ENCODE measurements at places on chromosomes 7 and 10.

- no peak for DNase-seq
Observed at GRCh38 chr7:47543714-47544113, 38.2 kb downstream of the TNS3 start.

GRCh38 chr10:131141207-131141606, 170.3 kb downstream of the TCERG1L start:
- no peak for DNase-seq

GRCh38 chr10:80542053-80542452, 4.4 kb downstream of the SH2D4B start:
- DNase-seq: no peak

- DNase-seq: no peak
Observed at GRCh38 chr7:47967708-47968107, 11.7 kb downstream of the HUS1 start.

GRCh38 chr7:108499566-108499965, 26.4 kb downstream of the PNPLA8 start:
- DNase-seq: no peak

DNA sequence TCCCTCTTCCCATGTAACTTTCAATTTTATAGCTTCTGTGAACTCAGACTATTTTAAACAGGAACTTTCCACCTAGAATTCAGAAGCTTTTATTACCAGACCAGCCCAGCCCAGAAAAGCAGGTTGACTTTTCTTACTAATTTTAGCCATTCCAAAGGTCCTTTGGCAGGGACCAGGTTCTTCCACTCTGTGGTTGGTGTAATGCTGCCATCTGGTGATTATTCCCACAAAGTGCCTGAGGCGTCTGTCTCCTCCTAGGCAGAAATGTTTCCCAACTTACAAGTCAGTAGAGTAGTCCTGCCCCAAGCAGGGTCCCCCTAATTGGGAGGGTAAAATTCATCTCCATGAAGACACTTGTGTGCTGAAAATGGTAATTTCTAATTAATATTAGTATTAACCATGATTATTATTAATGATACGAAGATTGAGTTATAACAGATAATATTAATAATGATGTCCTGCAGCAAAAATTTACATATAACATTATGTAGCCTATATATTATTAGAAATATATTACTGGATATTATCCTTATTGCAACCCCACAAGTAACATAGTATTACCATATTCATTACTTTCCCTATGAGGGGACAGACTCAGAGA, 53.0 kb upstream of the PPP1R17 start:
- DNase-seq: peak; percentile 79

DNA sequence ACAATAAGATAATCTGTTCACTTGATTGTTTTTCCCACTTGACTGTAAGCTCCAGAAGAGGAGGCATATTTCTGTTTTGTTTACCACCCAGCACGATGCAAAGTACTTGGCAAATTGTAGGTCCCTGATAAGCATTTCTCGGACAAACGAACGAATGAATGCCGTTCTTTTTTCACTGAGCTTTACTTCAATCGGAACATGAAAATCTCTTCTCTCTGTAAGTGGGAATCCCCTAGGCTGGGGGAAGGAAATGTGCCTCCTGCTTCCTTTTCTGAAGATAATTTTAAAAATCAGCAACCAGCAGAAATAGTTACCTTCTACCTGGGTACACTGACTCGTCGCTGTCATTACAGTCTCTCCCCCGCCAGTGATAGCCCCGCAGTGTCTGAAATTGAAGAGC, 102.9 kb downstream of the AOAH start:
- DNase-seq: no peak

GRCh38 chr7:98670186-98670585, 53.1 kb downstream of the NPTX2 start:
- DNase-seq: no peak

DNA sequence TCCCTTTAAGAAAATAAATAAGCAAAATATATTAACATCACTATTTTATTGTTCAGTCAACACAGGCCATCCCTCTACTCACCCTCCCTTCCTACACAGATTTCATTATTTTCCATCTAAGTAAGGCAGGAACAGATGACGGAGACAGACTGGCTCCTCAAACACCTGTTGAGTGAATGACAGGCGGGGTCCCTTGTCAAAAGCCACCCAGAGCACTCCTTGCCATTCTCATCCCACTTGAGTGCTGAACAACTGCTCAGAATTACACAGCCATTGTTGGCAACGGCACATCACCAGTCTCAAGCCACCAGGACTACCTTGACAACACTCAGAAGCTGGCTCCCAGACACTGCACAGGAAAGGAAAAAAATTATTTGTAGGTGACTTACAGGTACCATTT, 3.3 kb downstream of the GRB10 start:
- no peak for DNase-seq

Measured in Kasumi-1 (cell line).